ENCODE measurements at places on chromosomes 2 and 18.

DNA sequence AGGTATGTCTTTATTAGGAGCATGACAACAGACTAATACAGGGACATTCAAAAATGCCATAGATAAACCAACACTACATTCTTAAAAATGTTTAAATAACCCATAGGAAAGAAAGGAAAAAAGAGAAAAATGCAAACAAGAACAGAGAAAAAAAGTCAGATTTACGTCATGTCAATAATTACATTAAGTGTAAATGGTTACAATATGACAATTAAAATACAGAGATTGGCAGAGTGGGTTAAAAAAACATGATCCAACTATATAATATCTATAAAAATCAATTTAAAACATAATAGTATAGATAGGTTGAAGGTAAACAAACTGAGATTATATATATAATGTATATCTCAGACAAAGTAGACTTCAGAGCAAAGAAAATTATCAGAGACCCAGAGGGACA lies 255.8 kb downstream of the ANAPC1 start:
- DNase-seq: no peak

GRCh38 chr2:148812306-148812705 lies 62.7 kb upstream of the KIF5C start:
- peak; percentile 18 for DNase-seq

GRCh38 chr2:181203412-181203811 lies 223.0 kb downstream of the UBE2E3 start:
- no peak for DNase-seq

- peak; percentile 47 for DNase-seq
Observed at GRCh38 chr2:214730800-214731407, 78.6 kb downstream of the BARD1 start.

GRCh38 chr18:55506074-55506473 lies 81.9 kb downstream of the TCF4 start:
- DNase-seq: no peak

- DNase-seq: no peak
Observed at GRCh38 chr2:148704247-148704646, 59.7 kb downstream of the EPC2 start.

DNA sequence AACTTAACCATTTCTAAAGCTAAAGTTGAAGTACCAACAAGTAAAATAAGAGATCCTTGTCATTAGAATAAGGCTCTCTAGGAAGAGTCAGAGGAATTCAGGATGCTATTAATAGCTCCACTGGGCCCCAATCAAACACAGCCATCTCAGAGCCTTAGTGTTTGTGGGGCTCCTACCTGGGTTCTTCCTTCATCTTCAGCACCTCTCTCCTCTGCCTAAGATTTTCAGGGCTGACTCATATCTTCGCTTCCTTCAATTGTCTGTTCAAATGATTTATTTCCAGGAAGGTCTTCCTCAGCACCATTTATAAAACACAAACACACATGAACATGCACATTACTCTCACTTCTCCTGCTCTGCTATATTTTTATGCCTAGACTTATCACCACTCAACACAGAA lies 119.5 kb downstream of the COL6A3 start:
- no peak for DNase-seq
